Mammary epithelial cell (primary cell): ENCODE measurements at places on chromosomes 6 and 20. TPM values are rescaled to one million over a fixed set of nuclear protein-coding genes. Genes with fewer than 3 reads are reported as not detected.

- DNase-seq: no peak
Measured at GRCh38 chr6:41023114-41023513, 15.9 kb downstream of the UNC5CL start.

GRCh38 chr20:63735859-63736718 is at the start of gene LIME1:
Gene LIME1, plus strand, starts transcription at chr20:63736664. Its CDS starts 886 bp downstream, at chr20:63737550.
- DNase-seq: no peak

CRIP3 gene
- total RNA-seq: 0.50 TPM

DNA sequence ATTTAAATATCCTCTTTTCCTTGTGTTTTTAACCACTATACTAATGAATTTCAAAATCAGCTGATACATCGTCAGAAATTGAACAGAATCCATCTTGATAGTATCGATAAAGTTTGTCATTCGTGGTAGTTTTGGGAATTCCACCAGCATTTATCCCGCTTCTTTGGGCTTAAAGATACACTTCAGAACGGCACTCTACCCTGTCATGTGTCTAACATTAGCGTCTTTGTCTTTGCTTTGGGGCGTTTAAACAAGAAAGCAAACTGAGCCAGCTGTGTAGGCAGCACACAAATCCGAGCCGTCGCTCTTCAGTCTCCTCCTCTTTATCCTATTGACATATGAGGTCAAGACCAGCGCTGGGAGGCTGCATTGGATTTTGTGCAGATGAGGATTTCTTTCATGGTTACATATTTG is 27.5 kb upstream of the NHSL1 start:
- DNase-seq: no peak

CLDN20 gene
- not detected for total RNA-seq

GRCh38 chr20:20505554-20505953 is 137.7 kb downstream of the INSM1 start:
- no peak for DNase-seq
